NCI-H524 (cell line): ENCODE measurements at places on chromosomes 7 and 10.
A peak's percentile ranks its signal among the peaks of the same experiment; 100 is the strongest.

- no peak for DNase-seq
These were observed 10.2 kb downstream of the CRYGN start for GRCh38 chr7:151429560-151430331.

GRCh38 chr7:30931161-30931928, 19.7 kb downstream of the AQP1 start:
- DNase-seq: no peak

DNA sequence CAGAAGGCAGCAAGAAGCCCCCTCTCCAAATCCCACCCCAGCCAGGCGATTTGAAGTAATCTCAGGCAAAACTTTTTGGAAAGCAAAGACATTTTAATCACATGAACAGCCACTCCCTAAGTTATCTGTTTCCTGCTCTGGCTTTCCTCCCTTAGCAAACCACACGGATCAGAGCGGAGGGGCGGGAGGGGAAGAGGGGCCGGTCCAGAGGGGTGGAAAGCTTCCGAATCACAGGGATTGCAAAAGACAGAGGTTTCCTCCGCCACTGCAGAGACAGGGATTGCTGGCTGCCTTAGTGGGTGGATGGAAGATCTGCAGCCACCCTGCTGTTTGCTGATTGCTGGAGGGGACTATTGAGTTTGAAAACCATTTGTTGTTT, 41.2 kb downstream of the ZCCHC24 start:
- no peak for DNase-seq

DNA sequence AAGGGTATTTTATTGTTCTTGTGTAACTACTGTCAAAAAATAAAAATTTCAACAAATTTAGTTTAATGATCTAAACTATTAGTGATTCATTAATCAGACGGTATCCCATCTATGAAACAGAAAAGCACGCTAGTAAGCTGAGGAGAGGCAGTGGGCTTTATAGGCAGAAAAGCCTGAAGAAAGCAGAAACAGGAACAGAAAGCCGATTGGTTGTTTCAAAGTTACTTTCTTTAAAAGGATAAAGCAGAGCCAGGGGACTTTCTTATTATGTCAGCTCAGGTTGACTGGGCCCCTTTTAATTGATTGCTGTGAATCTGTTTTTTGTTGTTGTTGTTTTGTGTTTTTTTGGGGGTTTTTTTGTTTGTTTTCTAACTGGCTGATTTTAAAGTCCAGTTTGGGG, 105.5 kb downstream of the TES start:
- no peak for DNase-seq

- no peak for DNase-seq
These were observed 172.8 kb upstream of the CDK1 start for GRCh38 chr10:60605476-60605875.

- no peak for DNase-seq
These were observed 120.2 kb downstream of the RAB11FIP2 start for GRCh38 chr10:117926491-117926890.

GRCh38 chr7:65988084-65988483, 6.1 kb upstream of the GUSB start:
- no peak for DNase-seq

- no peak for DNase-seq
These were observed 290.3 kb downstream of the TNS3 start for GRCh38 chr7:47291461-47292081.

- DNase-seq: no peak
These were observed 182.3 kb downstream of the MAD1L1 start for GRCh38 chr7:2050511-2050866.

- DNase-seq: no peak
These were observed 44.5 kb downstream of the ZWINT start for GRCh38 chr10:56316603-56317002.

- DNase-seq: no peak
These were observed 27.8 kb downstream of the MAGI2 start for GRCh38 chr7:79425665-79426064.

GRCh38 chr10:71423901-71424300, 27.2 kb downstream of the CDH23 start:
- no peak for DNase-seq

DNA sequence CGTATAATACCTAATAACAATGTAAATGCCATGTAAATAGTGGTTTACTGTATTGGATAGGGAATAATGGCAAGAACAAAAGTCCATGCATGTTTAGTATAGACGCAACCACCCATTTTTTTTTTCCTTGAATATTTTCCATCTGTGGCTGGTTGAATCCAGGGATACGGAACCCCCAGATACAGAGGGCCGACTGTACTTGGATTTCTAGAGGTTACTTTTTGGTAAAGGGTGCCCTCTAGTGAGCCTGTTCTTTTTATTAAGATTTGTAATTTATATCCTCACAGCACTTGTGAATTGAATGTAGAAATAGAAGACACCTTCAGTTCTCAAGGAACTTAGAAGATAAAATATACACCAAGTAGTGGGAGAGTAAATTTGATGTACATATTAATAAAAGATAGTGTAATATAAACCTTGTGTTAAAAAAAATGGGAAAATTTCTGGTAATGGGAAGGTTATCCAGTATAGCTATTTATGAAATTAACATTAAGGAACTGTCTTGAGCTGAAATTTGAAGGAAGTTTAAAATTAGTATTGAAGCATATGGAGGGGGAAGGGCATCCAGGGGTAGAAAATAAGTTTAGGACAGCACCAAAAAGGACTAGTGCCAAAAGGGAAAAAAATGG, 32.0 kb downstream of the EXOC6 start:
- DNase-seq: peak; percentile 37

GRCh38 chr7:158856883-158857668, 718 bp downstream of the DYNC2I1 start:
- DNase-seq: no peak

GRCh38 chr10:33111488-33112051, 153.5 kb upstream of the ITGB1 start:
- DNase-seq: no peak

DNA sequence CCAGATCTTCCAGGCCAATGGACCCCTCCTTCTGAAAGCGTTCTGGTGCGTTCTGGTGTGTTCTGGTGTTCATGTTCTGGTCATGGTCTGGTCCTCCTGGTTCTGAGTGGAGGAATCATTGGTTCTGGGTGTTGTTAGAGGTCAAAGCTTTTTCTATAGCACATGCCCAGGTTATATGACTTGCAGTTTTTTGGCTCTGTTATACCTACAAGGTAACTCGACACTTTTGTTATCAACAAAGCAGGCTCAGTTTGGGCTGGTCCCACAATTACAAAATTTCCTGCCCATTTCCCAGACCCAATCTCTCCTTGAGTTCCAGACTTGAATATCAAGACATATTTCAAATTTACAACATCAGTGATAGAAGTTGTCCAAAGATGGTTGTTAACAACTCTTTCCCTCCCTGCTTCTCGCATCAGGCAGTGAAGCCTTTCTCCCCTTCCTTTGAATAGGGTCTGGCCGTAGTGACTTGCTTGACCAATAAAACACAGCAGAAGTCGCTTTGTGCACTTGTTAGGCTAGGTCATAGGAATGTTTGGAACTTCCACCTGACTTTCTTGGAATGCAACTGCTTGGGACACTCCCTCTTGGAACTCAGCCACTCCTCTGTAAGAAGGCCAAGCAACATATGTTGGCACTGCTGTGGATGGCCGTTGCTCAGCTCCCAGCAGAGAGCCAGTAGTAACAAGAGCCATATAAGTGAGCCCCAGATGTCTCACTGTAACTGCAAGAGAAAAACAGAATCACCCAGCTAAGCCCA, 83.1 kb upstream of the STEAP1B start:
- peak; percentile 89 for DNase-seq
